ENCODE measurements at places on chromosomes 3 and 15.

- no peak for DNase-seq
Measured at GRCh38 chr15:35151782-35152181, 66.7 kb upstream of the NANOGP8 start.

- no peak for DNase-seq
Measured at GRCh38 chr3:152446495-152446894, 177.8 kb downstream of the MBNL1 start.

DNA sequence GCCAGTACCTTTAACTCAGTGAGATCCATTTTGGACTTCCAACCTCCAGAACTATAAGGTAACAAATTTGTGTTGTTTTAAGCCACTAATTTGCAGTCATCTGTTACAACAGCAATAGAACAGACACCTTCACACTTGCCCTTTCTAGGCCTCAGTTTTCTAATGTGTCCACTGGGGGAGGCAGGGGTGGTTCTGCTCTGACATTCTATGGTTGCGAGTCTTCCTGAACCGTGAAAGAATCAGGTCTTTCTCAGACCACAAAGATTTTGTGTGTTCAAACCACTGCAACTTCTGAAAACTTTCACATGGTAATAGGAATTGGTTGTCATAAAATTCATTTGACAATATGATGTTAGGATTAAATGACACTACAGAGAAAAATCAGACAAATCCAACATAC, 26.8 kb upstream of the CSTA start:
- DNase-seq = no peak

DNA sequence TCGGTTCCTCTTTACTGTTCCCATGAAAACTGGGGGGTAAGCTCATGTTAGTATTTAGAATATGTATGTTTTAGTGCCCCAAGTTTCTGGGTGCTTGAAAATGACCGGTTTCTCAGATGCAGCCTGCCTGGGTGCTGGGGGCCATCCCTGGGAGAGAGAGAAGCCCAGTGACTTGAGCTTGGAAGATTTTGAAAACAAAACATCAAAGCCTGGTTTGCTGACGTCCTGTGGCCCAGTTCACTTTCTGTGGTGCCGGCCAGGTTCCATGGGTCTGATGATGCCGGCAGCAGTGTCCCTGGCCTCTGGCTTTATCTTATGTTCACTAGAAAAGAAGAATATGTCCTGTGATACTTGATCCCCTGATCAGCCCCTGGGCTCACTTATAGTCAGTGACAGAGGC, 17.1 kb downstream of the APBA2 start:
- no peak for DNase-seq

- DNase-seq = no peak
Measured at GRCh38 chr3:169334991-169335390, 328.5 kb downstream of the MECOM start.

DNA sequence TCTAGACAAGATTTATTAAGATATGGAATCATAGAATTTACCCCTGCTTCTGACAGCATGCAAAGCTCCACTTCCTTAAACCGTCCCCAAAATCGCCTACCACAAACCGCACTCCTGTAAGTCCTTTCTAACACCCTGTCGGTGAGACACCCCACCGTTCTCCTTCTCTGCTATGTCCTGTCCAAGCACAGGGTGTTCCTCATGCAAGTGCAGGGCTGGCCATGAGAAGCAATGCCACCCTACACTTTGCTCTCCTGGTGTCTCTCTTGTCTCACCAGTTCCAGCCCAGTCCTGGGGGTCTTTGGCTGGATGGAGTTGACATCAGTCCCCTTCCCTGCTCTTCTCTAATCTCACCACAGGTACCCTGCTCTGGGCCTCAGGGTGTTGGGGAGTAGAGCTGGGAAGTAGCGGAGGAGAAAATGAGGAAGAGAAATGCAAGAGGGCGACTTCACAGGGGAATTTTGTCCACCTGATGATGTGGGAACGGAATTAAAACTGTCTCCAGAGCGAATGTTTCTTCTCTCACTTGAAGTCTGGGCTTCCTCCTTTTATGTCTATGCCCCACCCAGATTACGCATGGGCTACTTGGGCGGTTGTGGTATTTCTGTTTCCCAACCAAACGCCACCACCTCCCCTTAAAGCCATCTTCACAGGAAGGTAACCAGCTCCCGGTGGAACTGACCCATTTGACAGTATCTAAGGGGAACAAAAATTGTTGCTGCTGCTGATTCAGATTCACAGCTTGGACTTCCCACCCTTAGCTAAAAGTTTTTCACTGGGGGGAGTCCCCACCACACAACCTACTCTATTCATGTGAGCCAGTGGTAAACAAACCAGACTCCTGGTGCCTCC, 49.9 kb downstream of the CASR start:
- DNase-seq = no peak

DNA sequence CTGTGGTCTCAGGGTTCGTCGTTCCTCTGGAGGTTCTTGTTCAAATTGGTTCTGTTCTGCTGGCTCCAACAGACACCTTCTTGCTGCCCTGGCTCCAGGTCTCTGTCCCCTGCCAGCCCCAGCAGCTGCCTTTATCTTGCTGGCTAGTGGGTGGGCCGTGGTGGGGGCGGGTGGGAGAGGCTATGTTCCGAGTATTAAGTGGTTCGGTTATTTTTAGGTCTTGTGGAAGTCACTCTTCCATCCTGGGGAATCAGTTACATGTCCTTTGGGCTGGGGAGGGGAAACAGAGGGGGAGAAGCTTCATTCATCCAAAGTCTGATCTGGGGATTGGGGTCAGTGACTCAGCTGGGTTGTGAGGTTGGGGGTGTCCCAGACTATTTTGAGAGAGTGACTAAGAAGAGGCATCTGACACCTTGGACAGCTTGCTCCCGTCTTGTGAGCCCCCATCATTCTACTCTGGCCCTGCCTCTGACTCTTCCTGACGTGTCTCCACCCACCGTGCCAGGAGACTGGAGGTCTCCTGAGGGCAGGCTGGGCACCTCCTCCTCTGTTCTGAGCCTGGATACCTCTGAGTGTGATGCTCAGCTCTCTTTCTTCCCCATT, at the start of gene XIRP1:
Gene XIRP1 (minus strand): TSS at position 106 of the 603 bp plus-strand sequence. CDS start 3,150 bp downstream, outside the sequence.
- no peak for DNase-seq

DNA sequence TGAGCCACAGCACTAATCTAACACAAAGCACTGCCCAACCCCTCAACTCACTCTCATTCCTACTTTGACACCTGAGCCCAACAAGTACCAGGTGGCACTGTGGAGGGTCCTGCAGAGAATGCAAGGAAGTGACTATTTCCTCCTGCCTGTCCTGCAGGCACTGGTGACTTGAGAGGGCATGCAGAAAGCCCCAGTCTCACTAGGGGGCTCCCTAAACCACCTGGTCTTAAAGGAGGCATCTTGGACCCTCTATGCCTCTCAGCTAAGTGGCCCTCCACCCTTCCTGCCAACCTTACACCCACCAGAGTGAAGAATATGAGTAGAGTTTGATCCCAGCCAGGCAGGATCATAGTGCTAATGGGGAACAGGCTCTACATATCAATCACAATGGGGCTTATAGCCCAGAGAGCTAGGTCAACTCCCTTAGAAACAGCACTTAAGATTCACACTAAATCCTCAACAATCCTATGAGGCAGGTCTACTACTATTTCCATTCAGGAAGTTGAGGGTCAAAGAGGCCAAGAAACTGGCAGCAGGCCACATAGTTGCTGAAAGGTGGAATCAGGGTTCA, 15.2 kb downstream of the TRAIP start:
- DNase-seq = no peak

- no peak for DNase-seq
Measured at GRCh38 chr15:88949734-88950400, 36.7 kb upstream of the MFGE8 start.

GRCh38 chr15:78257681-78258080, 6.7 kb upstream of the DNAJA4 start:
- DNase-seq = no peak

- DNase-seq = no peak
Measured at GRCh38 chr3:46236294-46237054, 5.8 kb upstream of the CCR3 start.

DNA sequence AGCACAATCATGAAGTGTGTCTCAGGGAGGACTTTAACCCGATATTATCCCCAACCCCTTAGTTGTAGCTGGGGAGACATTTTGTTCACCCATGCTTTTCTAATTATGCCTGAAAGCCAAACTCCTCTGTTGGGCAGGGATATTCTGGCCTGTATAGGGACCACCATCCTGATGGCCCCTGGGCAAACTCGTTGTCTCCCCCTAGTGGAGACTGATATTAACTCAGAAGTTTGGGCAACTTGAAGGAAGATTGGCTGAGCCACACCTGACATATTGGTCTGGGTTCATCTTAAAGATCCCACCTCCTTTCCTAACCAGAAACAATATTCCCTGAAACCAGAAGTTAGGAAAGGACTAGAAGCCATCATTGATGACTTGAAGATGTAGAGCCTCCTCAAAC, 42.3 kb downstream of the TM4SF18 start:
- DNase-seq = no peak

GRCh38 chr3:30503446-30503845, 103.0 kb upstream of the TGFBR2 start:
- DNase-seq = no peak

GRCh38 chr3:125194061-125194848, 18.3 kb downstream of the SLC12A8 start:
- DNase-seq = no peak

DNA sequence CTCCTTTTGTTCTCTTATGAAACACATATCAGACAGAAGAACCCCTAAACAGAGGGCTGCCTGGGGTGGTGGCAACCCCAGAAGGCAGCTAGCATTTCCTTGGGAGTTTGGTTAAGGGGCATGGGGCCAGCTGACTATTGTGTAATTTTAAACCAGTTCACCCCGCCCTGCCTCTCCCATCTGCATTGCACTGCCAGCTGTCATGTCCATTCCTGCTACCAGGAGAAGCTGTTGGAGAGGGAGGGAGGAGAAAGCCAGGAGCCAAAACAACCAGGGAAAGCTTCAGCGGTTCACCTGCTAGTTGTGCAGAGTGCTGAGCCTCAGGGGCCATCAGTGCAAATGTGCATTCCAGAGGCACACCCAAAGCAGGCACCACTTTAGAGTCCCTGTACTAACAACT, 47.6 kb upstream of the ATP1B3 start:
- DNase-seq = no peak

DNA sequence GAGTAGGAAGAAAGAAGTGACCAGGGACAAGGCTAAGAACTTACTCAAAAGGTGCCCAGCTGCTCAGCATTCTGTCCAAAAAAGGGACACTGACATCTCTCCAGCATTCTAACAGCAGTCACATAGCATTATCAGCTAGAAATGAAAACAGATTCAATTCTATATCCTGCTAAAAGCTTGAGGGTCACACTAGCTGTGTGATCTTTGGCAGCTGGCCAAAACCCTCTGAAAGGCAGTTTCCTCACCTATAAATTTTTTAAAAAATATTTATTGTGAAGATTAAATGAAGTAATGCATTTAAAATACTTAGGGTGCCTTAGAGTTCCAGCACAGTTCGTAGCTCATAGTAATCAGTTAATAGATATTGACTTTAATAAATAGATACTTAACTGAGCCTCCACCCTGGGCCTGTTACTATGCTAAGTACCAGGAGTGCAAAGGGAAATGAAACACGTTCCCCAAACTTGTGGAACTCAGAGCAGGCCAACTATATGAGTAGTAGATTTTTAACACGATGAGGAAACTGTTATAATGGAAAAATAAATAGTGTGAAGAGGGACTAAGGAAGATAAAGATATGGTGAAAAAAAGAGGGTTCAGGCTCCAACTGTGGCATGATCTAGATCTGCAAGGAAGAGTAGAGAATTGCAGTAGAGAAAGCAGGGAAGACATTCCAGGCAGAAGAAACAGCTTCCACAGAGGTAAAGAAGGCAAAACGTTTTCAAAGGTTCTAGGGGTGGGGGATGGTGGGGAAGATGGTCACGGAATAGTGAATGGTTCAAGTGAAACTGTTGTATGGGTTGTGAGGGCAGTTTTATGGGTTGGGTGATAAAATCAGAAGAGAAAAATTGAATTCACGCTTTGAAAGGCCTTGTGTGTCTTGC, 11.4 kb downstream of the CD86 start:
- no peak for DNase-seq

GRCh38 chr3:115380883-115381572, 233.9 kb upstream of the ZBTB20 start:
- DNase-seq = no peak

- no peak for DNase-seq
Measured at GRCh38 chr3:181716966-181717365, 5.2 kb downstream of the SOX2 start.

- DNase-seq = no peak
Measured at GRCh38 chr3:158205994-158206393, 96.1 kb downstream of the RSRC1 start.

- DNase-seq = no peak
Measured at GRCh38 chr3:8416965-8417364, 84.7 kb upstream of the LMCD1 start.

DNA sequence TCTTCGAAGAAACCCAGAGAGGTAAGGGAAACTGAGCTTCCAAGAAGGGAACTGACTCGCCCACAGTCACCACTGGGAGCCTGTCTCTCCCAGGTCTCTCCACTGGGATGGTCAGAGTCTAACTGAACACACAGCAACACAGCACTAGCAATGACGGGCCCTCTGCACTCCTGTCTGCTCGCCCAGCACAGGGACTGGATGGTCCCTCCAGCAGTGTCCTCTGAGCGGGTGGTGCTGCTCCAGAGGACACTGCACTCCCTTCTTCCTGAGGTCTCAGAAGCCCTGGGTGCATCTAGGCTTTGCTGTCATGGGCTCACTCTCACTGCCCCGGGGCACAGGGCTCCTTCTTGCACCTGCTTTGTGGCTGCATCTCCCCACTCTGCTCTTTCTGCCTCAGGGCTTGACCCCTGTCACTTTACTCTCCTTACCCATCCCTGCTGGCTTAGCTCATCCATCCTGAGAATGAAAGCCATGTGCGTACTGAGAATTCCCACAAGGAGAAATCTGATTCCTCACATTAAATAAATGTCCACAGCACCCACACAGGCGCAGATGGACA, 356.6 kb downstream of the GABRG3 start:
- no peak for DNase-seq

DNA sequence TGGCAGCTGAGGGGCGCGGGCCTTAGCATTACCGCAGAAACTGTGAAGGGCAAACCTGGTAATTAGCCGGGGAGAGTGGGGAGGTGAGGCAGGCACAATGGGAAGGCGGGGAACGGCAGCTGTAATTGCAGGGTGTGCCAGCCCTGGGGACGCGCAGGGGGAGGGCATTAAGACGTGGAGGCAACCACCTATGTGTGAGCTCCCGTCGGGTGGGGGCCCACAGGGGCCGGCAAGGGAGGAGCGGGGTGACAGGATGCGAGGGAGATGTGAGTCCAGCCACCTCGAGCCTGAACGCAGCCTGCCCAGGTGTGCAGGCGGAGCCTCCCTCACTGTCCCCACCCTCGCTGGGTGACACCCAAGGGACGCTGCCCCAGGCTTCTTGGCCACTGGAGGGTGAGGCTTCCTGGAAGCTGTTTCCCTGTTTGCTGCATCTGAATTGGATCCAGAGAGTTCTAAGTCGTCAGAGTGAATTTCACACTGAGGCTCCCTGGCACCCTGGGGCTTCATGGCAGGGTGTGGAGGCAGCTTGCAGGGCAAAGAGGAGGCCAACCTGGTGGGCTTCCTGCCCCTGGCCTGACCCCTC, 130.6 kb upstream of the MEF2A start:
- DNase-seq = no peak

GRCh38 chr3:189626286-189626685, 4.9 kb upstream of the TP63 start:
- DNase-seq = no peak

GRCh38 chr3:122247825-122248185, 64.3 kb downstream of the CASR start:
- no peak for DNase-seq
